Endothelial cell (in vitro differentiated cells): ENCODE measurements at places on chromosomes 1 and 21.

GRCh38 chr21:16945580-16945979, 567.3 kb upstream of the CXADR start:
- no peak for DNase-seq

GRCh38 chr1:176897350-176898236, 266.9 kb downstream of the ASTN1 start:
- DNase-seq: peak; percentile 85

- no peak for DNase-seq
Observed at GRCh38 chr1:229808272-229808671, 182.2 kb downstream of the URB2 start.

DNA sequence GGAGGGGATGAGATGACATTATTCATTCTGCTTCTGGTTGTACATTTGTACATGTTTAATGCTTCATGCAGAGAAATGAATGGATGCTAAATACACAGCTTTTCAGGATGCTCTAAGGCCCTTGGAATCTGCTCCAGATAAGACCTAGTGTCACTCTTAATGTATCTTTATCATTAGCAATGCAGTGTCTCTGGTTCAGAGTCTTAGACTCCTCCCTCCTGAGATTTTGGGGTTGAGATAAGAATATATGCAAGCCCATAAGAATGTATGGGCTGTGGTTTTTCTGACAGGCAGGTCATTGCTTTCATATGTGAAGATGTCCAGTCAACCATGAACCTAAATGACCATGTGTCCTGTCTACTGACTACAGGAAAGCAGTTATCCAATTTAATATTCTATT, 415.5 kb downstream of the RPS6KC1 start:
- no peak for DNase-seq

DNA sequence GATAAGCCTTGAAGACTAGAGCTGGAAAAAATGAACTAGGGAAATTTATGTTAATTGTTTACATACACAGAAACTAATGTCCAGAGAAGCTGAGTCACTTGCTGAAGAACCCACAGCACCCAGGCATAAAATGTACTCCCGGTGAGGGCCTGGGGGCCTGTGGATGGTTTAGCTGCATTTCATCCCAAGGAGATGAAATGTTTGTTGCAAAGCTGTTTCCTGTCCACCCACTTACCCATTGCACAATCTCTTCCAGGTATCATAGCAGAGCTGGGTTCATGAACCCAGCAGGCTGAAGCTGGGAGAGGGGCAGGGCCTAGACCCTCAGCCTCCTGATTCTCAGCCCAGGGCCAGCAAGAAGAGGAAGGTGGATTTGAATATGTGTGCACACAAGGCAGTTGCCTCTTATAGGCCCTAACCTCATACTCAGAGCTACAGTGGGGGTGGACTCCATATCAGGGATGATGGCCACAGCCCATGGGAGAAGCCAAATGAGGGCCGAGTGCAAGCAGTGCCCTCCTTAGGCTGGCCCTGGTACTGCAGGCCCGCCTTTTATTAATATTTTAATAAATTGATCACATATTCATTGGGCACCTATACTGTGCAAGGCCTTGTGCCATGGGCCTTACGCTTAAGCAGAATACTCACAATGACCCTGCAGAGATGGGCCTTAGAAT, 110.8 kb downstream of the LACTBL1 start:
- peak; percentile 48 for DNase-seq

- DNase-seq: no peak
Observed at GRCh38 chr1:149928401-149928724, 760 bp upstream of the SF3B4 start.

DNA sequence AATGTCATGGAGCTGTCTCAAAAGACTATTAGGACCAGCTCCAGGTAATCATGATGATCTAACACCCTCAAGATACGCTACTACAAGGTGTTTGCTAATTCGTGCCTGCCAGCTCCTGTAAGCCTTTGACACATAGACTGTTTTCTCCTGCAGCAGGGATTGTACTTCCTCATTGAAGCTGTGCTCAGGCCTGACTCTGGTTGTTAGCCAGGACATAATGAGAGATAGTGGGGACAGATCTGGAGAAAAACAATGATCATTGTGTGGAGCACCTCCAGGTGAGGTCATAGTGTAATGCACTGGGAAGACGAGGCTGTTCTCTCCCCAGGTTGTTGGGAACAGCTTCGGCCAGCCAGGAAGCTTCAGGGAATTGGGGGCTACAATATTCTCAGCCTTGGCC, 94.6 kb downstream of the SETD4 start:
- DNase-seq: no peak

DNA sequence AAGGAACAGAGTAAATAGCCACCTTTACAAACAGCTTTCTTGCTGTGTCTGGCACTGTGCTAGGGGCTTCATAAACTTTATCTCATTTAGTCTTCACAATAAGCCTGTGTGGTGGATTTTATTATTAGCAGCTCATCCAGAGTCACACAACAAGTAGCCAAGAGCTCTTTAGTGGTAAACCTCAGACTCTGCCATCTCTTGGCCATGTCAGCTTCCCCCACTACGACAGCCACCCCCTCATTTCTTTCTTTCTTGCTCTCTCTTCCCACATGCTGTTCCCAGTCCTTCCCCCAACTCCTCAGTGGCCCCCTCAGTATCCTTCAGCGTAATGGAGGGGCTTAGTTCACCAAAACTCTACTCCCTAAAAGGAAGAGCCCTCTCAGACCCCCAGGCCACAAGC, 1.2 kb upstream of the ZNF683 start:
- DNase-seq: no peak
